M059J (cell line): ENCODE measurements at places on chromosomes 3 and 15. TPM values are rescaled to one million over a fixed set of nuclear protein-coding genes. Genes with fewer than 3 reads are reported as not detected.

ACOX2 gene
- total RNA-seq = 2.8 and 18.5 TPM in 2 replicates

ESYT3 gene
- 0.15 and 0.52 TPM in 2 replicates for total RNA-seq

WDR82 gene
- total RNA-seq = 29.9 and 35.5 TPM in 2 replicates

SAMMSON gene
- total RNA-seq = not detected in 2 replicates

CCR8 gene
- total RNA-seq = not detected in 2 replicates

LRRC2 gene
- 0.17 and 1.1 TPM in 2 replicates for total RNA-seq

SH2D7 gene
- not detected in 2 replicates for total RNA-seq

TMEM266 gene
- not detected in 2 replicates for total RNA-seq

ANO10 gene
- 18.7 and 30.6 TPM in 2 replicates for total RNA-seq
